Stimulated activated naive CD8-positive, alpha-beta T cell treated with anti-CD3 and anti-CD28 coated beads, Interleukin-15, Interleukin-2, amounts not matched to agents 100 U/mL and 50 U/mL, for 24 hours (primary cell): ENCODE measurements at places on chromosomes 3 and 15.

DNA sequence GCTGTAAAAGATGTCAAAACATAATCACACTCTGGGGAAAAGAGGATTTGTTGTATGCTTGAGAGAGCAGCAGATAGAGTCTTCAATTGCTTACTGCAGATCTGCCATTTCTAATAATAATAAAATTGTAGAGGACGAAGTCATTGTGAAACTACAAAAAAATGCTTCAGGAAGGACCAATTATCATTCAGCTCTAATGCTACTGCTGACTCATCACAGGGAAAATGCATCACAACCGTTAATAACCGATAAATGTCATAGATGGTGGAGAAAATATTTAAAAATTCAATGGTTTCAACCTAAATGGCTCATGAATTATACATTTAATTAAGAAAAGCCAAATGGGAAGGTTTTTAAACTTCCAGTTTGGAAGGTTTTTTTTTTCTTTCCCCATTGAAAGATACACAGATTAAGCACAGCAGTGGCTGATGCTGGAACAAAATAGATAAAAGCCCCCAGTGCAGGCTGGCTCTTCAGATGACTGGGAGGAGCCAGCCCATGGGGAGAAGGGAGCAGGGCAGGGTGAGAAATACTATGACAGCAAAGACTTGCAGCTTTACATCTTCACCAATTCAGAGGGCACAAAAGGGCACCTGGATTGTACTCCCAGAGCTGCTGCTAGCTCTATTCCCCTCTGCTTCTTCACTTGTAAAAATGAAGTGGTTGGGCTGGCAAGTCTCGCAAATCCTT is 196.1 kb downstream of the CNTN6 start:
- DNase-seq, result no peak

DNA sequence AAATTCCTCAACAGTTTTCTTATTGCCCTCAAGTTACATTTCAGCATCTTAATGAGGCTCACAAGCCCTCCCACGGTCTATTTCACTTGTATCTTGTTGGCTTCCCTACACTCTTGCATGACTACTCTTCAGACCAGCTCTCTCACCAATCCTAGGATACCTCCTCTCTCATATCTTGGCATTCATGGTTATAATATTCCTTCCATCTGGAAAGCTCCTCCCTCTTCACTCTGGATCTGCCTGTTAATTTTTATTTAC is 8.5 kb upstream of the CCDC80 start:
- DNase-seq, result no peak

DNA sequence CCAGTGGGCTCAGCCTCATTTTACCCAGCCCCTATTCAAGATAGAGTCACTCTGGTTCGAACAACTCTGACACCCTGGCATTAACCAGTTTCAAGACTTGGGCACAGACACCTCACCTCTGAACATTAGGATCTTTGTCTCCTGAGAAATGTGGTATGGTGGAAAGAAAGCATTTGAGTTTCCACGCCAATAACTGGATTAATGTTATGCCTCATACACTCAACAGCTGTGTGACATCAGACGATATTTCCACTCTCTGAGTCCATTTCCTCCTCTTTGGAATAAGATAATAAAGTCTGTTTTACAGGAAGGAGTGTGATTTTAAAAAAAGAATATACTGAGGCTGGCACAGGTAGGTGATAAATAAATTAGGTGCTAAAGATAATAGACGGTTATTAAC is 121.3 kb upstream of the CHL1 start:
- DNase-seq, result no peak

DNA sequence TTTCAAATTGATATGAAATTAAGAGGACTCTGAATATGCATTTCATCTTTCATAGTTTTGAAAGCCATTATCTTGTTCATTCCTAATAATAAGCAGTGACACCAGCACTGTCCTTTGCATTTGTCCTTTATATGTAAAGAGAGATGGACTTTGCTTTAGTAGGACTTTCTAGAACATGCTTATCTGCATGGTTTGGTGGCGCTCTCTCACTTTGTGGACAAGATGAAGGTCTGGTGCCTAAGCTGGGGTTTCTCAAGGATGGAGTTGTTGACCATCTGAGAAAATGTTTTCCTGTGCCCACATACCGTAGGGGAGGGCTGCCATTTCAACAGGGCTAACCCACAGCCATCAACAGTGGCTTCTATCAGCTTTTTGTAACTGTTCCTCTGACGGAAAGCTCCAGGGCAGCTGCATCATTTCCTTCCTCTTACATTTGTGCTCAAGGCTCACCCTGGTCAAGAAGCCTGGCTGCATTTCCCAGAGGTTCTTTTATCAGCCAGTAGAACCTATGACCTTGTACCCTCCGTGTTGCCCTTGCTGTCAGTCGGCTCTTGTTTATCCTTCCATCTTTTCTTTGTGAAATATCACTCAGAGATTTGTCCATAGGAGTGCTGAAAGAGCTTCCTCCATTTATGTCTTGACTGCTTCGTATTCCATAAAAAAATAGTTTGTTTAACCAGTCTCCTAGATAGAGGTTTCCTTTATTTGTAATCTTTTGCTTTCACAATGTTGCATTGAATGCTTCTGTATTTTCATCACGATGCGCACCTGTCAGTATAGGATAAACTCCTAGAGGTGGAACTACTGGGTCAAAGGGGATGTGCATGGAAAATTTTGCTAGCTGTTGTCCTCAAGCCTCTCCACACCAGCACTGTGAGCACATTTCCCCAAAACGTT is 44.6 kb downstream of the ABHD2 start:
- peak; percentile 10 for DNase-seq

DNA sequence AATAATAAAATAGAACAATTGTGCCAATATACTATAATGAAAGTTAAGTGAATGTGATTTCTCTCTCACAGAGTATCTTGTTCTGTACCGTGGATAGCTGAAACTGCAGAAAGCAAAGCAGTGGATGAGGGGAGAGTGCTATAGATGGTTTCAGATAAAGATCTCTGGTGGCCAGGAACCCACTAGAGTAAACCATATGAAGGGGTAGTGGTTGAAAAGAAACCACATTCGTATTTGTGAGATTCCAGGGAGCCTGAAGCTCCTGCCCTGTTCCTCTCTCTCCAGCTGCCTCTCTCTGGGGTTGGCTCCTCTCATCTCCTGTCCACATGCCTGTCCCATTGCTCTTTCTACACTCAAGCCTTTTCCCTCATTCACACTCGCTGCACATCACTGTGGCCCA is 8.9 kb downstream of the ABHD17C start:
- no peak for DNase-seq
